ENCODE measurements at places on chromosomes 16 and 17. TPM values are rescaled to one million over a fixed set of nuclear protein-coding genes. Genes with fewer than 3 reads are reported as not detected.

Gene TLCD1
- 20.7 TPM for total RNA-seq

Gene SDR42E1
- 10.1 TPM for total RNA-seq

Gene C16orf74
- 156 TPM for total RNA-seq

Gene TERB1
- total RNA-seq = not detected

Gene GGA3
- total RNA-seq = 23.7 TPM

Gene GPRC5C
- 9.1 TPM for total RNA-seq

Gene ELOB
- total RNA-seq = 386 TPM

Measured in hair follicular keratinocyte (primary cell).